Aorta (tissue), 5 donors: ENCODE measurements at places on chromosomes 3 and 15.

- DNase-seq = no peak
Measured at GRCh38 chr3:171261487-171261886, 198.7 kb downstream of the TNIK start.

- peak; percentile 56 for DNase-seq
Measured at GRCh38 chr3:197001972-197002700, 27.5 kb downstream of the MELTF start.

- DNase-seq = no peak
Measured at GRCh38 chr3:194801461-194802432, 116.1 kb downstream of the FAM43A start.

DNA sequence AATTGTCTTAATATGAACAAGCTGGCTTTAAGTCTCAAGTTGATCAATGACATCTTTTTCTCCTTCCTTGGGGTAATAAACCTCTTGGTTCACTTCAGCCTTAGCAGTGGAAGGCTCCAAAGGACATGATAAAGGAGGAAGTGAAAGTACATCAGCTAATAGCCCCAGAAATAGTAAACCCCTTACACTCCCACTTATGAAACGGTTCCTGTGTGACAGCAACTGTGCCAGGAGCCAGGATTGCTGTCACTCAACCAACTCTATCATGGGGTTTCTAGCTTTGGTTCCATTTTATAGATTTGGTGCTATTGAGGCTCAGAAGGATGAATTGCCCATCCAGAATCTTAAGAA lies 216.7 kb downstream of the ABHD5 start:
- DNase-seq = no peak

GRCh38 chr3:129045675-129046036 lies 14.9 kb upstream of the GP9 start:
- no peak for DNase-seq

- no peak for DNase-seq
Measured at GRCh38 chr3:31559872-31560534, 27.3 kb downstream of the STT3B start.

DNA sequence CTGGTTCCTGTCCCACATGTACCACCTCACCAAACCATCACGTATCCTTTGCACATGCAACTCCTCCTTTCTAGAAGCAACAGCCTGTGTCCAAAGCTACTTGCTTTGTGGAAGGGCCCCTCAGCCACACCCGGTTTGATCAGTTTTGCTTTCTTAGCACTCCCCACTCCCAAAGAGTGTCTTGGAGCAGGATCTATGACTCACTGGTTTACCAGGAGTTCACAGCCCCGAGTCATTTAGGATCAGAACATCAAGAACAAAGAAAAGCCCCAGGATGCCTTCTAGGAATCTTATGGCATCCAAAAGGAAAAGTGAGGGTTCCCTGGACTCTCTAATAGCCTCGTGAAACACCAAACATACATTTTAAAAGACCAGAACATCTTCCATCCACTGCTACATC lies 50.7 kb upstream of the IGF1R start:
- DNase-seq = no peak

GRCh38 chr15:70319466-70319865 lies 221.7 kb upstream of the TLE3 start:
- no peak for DNase-seq

DNA sequence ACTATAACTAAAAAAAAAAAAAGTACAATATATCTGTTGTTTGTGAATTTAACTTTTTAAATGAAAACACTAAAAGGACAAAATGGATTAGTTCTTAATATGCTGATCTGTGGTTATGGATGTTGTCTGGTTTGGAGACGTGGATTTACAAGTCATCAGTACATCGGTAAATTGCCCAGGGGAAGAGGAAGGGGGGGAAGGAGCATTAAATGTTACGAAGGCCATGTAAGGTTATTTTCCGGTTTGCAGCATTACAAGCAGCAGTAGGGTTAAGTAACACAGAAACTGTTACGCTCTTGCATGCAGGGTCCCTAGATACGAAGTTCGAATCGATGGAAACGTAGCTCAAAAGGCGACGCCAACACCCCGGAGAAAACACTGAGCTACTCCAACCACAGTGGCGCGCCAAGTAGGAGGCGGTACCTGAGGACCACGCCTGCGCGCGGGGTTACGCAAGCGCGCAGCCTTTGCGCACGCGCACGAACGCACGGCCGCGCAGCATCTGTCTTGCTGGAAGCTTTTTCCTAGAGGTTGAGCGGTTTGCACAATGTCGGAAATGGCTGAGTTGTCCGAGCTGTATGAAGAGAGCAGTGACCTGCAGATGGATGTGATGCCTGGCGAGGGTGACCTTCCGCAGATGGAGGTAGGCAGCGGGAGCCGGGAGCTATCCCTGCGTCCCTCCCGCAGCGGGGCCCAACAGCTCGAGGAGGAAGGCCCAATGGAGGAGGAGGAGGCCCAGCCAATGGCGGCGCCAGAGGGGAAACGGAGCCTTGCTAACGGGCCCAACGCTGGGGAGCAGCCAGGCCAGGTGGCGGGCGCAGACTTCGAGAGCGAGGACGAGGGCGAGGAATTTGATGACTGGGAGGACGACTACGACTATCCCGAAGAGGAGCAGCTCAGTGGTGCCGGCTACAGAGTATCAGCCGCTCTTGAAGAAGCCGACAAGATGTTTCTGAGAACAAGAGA lies at the start of gene EID1:
TSS of gene EID1 (plus strand) at position 505 of the 966 bp plus-strand sequence. CDS start at position 548, 43 bp downstream.
- peak; percentile 96 for DNase-seq

DNA sequence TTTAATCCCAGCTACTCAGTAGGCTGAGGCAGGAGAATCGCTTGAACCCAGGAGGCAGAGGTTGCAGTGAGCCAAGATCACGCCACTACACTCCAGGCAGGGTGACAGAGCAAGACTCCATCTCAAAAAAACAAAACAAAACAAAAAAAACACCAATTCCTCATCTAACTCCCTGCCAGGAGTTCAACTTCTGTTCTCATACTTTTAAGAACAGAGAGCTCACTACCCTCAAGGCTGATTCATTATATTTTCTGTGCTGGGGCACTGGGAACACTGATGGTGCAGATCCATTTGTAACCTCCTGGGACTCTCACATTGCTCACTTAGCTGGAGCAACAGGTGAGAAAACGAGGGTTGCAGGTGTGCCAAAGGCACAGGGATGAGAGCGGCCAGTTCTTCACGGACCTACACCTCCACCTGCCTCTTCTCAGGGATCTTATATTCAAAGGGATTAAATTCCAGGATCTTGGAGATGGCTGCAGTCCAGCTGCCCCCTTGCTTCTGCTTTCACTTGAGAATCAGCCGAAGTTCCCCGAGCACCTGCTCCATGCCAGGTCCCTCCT lies 12.3 kb upstream of the CSK start:
- peak; percentile 22 for DNase-seq

DNA sequence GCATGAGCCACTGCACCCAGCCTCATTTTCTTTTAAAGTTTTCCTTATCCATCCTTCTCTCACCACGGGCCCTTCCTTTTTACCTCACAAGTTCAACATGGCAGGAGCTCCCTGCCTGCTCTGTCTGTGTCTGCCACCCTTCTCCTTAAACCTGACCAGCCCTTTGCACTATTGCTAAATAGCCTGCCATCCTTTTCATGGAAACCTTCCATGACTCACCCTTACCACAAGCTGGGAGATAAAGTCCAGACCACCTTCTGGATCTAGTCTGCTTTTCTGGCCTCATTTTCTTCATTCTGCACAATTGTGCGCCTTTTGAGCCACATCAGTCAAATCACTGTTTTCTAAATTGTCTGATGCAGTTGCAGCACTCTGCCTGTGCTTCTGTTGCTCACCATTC lies 8.9 kb downstream of the PARP14 start:
- no peak for DNase-seq

DNA sequence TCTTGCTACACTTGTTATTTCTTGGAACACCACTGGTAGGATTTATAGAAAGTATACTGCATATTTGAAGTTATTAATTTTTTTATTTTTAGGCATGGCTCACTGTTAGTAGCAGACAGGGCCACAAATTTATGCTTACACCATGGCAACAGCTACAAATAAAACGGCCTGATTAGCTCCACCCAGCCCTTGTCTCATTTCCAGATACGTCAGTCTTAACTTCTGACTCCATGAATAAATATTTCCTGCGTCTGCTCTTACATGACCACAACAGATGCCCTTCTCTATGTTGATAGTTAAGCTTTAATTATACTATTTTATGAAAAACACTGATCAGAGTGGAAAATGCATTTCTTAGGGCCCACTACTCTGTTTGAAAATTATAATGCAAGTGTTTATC lies 62.3 kb upstream of the CPOX start:
- no peak for DNase-seq

GRCh38 chr3:31668242-31668641 lies 135.5 kb downstream of the STT3B start:
- no peak for DNase-seq

DNA sequence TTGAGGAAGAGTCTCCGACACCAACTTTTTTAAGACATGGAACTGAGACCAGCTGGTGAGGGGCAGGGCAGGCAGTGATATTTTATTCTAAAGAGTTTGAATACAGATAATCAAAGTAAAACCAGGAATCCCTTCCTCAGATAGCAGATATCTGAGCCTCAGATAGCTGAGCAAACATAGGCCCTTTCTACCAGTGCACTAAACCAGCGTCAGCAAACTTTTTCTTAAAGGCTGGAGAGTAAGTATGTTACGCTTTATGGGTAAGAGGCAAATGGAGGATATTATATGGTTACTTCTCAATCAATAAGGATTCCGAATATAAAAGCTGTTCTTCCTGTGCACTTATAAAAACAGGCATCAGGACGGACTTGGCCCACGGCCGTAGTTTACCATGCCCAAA lies 73.9 kb downstream of the WNT5A start:
- DNase-seq = no peak
